Mesenchymal stem cell (in vitro differentiated cells and primary cell): ENCODE measurements at places on chromosomes 1 and 21.

DNA sequence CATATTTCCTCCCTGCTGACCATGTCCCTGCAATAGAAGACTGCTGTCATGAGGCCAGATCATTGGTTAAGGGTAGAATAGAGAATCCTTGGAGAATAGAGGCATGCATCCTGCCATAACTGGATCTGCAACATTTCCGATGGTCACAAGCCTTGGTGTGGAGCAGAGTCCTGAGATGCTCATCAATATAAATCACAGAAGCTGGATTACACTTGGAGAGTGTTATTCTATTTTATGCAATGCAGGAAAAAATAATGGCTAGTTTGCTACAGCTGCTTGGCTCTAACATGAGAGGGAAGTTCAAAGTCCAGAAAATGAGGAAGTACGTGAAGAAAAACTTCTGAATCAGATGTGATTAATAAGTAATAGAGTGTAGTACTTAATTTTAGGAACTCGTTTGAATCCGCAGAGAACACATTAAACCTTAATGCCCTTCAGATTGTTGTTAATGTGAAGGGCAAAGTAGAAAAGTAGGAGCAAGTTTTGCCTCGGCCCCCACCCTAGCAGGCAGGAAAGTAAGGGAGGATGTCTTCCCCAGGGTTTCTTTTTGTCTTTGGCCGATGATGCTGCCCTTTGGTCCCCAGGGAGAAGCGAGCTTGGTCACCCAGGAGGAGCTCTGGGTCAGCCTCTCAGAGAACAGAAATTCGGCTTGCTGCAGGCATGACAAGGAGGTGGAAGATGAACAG lies 59.5 kb downstream of the KCNK1 start:
- DNase-seq, result no peak

DNA sequence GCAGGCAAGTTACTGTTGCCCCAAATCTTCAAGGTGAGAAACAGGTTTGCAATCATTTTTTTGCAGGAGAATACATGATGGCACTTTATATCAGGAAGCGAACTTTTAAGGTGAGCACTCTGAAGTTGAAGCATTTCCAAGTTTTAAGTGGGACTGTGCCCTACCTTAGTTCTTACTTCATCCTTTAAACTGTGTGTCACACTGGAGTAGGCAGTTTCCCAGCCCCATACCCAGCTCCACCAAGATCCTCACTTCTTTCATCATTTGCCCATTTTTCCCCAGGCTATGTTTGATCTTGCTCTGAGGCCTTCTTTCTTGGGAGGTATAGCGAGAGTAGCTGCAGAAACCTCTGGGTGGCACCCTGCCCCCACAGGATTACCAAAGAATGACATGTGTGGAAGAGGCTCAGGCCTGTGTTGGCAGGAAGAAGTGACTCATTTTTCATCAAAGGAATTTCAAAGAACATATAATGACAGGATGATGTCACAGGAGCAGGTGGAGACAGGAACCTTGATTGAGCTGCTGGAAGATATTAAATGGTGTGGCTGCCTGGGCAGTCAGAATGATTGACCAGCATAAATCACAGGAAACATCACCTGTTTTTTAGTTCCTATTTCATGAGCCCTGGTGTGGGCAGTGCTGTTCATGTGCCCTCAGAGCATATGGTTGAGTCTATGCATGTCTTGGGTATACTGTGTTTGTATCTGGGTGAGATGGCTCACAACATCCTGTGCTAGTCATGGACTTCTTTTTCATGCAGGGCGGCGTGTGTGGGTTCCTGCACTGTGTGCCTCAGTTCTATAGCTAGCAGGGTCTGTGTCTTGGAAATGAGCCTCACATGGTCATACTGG lies 20.8 kb upstream of the MACF1 start:
- DNase-seq, result peak; percentile 90

DNA sequence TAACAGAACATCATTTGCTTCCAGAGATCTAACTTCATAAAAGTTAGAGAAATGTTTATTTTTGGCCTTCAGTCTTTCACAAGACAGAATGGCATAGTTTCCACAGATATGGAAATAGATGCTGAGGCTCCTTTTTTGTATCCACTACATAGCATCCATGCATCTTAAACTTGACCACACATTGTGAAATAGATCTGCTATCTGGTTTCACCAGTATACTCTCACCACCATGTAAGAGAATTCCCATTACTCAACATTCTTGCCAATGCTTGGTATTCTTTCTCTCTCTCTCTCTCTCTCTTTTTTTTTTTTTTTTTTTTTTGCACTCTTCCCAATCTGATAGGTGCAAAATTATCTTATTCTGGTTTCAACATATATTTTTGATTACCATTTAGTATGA lies 52.1 kb upstream of the PRMT6 start:
- DNase-seq, result no peak

- DNase-seq, result peak; percentile 75
Observed at GRCh38 chr1:151047591-151047924, at the start of gene C1orf56. Gene C1orf56 (plus strand): TSS chr1:151047751. CDS start chr1:151047848, 97 bp downstream.

- peak; percentile 65 for DNase-seq
Observed at GRCh38 chr1:46667782-46668760, at the start of gene ATPAF1. Gene ATPAF1 (minus strand): TSS chr1:46668364. CDS start chr1:46668322, 42 bp downstream.

DNA sequence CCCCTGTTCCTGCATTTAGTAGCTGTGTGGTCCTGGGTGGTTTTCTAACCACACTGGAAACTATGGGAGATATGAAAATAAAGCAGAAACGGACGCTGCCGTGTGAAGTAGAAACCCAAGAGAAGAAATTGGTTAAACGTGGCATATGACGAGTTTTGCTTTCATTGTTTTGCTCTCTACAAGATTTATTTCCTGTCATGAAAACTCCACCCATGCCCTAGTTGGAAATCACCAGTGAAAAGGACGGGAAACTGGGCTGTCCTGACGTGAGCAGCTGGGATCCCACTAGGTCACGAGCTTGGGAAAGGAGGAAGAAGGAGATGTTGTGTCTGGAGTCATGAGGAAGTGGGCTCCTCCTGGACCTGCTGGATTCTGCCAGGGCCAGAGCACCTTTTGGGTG lies 120.8 kb upstream of the GADD45A start:
- no peak for DNase-seq

DNA sequence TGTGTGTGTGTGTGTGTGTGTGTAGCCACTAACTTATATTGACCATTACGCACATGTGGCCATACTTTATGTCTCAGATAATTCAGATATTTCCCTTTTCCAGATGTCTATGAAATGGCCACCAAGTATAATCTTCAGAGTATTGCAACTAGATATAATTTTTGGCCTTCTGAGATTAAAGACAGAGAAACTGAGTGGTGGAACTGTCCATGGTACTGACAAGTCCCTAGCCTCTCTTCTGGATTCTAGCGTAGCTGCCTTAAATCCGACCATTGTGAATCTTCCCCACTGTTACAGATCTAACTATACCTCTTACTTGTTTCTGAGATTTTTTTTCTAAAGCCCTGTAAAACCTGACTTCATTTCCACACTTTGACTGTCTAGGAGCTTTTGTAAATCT lies 100.0 kb upstream of the SERTAD4 start:
- DNase-seq, result peak; percentile 52

DNA sequence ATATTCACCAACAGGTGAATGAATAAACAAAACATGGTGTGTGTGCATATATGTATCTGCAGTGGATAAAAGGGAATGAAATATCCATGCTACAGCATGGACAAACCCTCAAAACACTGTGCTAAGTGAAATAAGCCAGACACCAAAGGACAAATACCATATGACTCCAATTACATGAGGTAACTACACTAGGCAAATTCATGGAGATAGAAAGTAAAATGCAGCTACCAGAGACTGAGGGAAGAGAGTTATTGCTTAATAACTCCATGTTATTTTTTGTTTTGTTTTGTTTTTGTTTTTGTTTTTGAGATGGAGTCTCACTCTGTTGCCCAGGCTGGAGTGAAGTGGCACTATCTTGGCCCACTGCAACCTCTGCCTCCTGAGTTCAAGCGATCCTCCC lies 2.4 kb downstream of the ITLN1 start:
- no peak for DNase-seq

- DNase-seq, result no peak
Observed at GRCh38 chr1:29648026-29648425, 411.7 kb downstream of the PTPRU start.

- DNase-seq, result no peak
Observed at GRCh38 chr1:223133306-223133823, 9.7 kb downstream of the TLR5 start.

- peak; percentile 85 for DNase-seq
Observed at GRCh38 chr1:56081173-56081572, 498.2 kb downstream of the PLPP3 start.

- DNase-seq, result peak; percentile 73
Observed at GRCh38 chr1:55955016-55955621, 624.2 kb downstream of the PLPP3 start.

- DNase-seq, result no peak
Observed at GRCh38 chr1:195325181-195325580, 1283.1 kb downstream of the KCNT2 start.

DNA sequence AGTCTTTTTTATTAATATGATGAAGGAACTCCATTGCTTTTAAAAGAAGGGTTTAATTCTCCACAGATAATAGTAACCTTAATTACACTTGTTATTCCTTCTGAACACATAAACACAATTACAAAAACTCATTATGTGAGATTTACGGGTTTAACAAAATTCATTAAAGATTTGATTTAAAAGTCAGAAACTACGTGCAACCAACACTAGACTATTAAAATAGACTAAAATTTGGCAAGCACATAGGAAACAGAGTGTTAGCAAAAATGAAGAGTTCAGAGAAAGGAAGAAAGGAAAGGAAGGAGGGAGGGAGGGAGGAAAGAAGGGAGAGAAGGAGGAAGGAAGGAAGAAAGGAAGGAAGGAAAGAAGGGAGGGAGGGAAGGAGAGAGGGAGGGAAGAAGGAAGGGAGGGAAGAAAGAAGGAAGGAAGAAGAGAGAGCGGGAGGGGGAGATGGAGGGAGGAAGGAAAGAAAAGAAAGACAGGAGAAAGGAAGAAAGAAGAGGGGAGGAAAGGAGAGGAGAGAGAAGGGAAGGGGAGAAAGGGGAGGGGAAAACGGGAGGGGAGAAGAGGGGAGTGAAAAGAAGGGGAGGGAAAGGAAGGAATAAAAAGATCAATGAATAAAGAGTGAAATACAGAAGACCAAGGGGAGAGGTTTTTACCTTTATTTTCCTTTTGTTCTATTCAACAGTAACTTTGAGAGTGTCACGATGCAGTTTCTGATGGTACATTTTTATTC lies 123.4 kb upstream of the LYPLAL1 start:
- no peak for DNase-seq

GRCh38 chr1:15465674-15466073 lies 9.1 kb downstream of the CELA2A start:
- no peak for DNase-seq

GRCh38 chr21:46159841-46160656 lies 4.7 kb upstream of the FTCD start:
- no peak for DNase-seq

DNA sequence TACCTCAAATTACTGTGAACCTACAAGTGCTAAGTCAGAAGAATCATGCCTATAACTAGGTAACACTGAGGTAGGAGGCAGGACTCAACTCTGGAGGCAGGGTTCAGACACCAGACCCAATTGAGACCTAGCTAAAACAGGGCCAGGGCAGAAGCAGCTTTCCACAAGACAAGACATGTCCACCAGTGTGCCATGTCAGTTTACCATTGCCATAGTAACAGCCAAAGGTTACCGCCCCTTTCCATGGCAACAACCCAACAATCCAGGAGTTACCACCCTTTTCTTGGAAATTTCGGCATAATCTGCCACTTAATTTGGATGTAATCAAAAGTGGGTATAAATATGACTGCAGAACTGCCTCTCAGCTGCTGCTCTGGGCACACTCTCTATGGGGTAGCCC lies 432.3 kb downstream of the DPYD start:
- DNase-seq, result no peak

GRCh38 chr21:42674351-42674940 lies 21.0 kb downstream of the PDE9A start:
- DNase-seq, result peak; percentile 70

- DNase-seq, result peak; percentile 75
Observed at GRCh38 chr1:184691719-184692324, 62.8 kb downstream of the EDEM3 start.

- DNase-seq, result no peak
Observed at GRCh38 chr1:173708787-173709186, 6.0 kb upstream of the KLHL20 start.

- no peak for DNase-seq
Observed at GRCh38 chr1:220684890-220685289, 5.3 kb upstream of the C1orf115 start.
